ENCODE measurements at places on chromosomes 12 and 14.
A peak's percentile ranks its signal among the peaks of the same experiment; 100 is the strongest.

- DNase-seq: no peak
These were observed 24.7 kb upstream of the AP4S1 start for GRCh38 chr14:31000629-31001338.

DNA sequence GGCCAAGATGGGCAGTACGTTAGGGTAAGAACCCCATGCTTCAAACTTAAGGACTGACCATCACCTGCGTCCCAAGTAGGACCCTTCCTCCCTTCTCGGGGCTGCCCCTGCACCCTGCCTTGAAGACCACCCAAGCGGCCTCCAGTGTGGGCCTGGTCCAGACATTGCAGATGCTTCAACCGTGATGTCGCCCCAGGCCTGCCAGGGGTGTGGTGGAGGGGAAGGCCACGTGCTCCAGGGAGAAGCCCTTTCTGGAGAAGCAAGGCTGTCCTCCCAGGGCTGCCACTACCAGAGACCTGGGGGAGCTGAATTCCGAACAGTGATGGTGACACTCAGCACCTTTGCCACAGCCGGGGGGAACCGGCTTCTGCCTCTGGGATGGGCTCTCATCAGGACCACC, 13.3 kb downstream of the NGB start:
- no peak for DNase-seq

DNA sequence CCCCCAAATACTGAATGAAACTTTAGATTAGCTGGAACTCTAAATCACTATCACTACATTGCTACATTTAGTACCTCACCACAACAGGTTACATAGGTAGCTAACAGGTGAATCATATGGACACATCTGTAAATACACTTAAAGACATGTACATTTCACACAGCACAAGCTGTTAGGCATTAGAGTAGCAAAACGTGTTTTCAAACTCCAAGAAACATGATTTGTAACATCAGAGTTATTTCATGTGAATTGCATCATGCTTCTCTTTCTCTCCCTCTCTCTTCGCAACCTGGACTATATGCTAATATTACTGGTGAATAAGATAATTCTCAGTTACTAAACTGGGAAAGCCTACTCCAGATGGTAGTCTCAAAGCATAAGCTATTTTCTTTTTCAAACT, 4.3 kb downstream of the SEL1L start:
- no peak for DNase-seq

DNA sequence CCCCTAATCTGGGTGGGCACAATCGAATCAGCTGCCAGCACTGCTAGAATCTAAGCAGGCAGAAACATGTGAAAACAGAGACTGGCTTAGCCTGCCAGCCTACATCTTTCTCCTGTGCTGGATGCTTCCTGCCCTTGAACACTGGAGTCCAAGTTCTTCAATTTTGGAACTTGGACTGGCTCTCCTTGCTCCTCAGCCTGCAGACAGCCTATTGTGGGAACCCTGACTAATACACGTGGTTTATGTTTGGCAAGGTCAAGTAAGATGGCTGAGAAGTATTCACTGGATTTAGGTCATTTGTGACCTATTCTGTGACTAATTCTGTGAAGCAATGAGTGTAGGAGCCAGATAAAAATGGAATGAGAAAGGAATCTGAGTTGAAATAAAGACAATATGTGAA, 11.0 kb downstream of the GPR135 start:
- no peak for DNase-seq

GRCh38 chr12:43805149-43805859, 813 bp downstream of the TWF1 start:
- DNase-seq: peak; percentile 23

GRCh38 chr12:105696-106095, 39.1 kb downstream of the IQSEC3 start:
- no peak for DNase-seq

All from CD4-positive, alpha-beta T cell treated with Interleukin-2 at 100 ng/mL for 4 hours (primary cell).